ENCODE measurements at places on chromosomes 16 and 17.

- no peak for DNase-seq
Measured at GRCh38 chr16:55849536-55849935, 16.6 kb upstream of the CES1 start.

DNA sequence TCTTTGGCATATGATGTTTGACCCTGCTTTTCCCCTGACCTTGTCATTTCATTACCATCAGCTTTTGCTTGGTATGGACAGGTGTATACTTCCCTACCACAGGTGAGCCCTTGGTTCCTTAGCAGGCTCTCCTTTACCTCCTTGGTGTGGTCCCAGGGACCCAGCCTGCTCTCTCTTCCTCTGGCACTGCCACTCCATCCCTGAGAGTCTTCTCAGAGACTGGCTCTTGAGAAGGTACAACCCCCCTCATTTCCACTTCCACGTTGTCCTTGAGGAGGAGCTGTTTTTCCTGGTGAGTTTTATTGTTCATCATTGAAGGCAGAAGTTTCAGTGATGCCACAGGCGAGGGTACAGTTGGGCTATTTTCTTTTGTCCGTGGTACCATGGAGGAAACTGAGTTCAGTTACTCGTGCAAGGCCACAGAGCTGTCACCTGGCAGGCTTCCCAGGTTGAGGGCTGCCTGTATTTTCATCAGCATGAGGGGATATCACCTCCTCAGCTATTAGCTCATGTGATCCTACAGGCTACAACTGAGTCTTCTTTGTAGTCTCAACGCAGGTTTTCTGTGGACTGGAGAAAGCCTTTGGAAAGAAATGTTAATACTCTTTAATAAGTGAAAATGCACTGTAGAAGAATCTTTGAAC lies 52.3 kb downstream of the MSI2 start:
- DNase-seq = no peak

GRCh38 chr16:23829454-23829853 lies 6.3 kb upstream of the PRKCB start:
- DNase-seq = no peak

DNA sequence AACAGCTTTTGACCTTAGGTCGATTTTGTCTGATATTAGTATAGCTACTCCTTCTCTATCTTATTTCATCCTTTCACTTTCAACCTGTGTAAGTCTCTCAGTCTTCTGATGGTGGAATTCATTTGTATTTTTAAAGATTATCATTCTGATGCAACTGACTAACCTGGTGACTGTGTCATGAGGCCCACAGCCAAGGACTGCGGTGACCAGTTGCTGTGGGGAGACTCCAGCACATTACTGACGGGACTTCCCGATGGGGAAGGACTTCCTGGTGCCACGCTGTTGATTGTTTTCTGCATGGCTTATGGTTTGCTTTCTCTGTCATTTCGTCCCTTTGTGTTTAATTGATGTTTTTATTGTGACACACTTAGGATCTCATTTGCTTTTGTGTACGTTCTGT lies 34.2 kb downstream of the RMI2 start:
- peak; percentile 18 for DNase-seq

GRCh38 chr17:80826346-80826954 lies 165.2 kb upstream of the CHMP6 start:
- no peak for DNase-seq
